Thoracic aorta (tissue), 2 donors: ENCODE measurements at places on chromosomes 2 and 18. TPM values are rescaled to one million over a fixed set of nuclear protein-coding genes. Genes with fewer than 3 reads are reported as not detected.

- H3K27me3 ChIP-seq, result no peaks in the 10 kb centered on the region
- H3K4me3 ChIP-seq, result no peak overlapping the region
- no peaks in the 10 kb centered on the region for H3K36me3 ChIP-seq
- H3K27ac ChIP-seq, result no peak overlapping the region
Measured at GRCh38 chr2:50987616-50988313, 44.2 kb downstream of the NRXN1 start.

- no peaks in the 10 kb centered on the region for H3K36me3 ChIP-seq
- no peaks in the 10 kb centered on the region for H3K4me1 ChIP-seq
- no peaks in the 10 kb centered on the region for H3K27me3 ChIP-seq
Measured at GRCh38 chr2:235171550-235172031, 219.8 kb downstream of the SH3BP4 start.

- no peaks in the 10 kb centered on the region for H3K27me3 ChIP-seq
- H3K27ac ChIP-seq, result no peak overlapping the region
- no peak overlapping the region for H3K4me3 ChIP-seq
Measured at GRCh38 chr2:29309090-29310029, 194.1 kb downstream of the CLIP4 start.

DNA sequence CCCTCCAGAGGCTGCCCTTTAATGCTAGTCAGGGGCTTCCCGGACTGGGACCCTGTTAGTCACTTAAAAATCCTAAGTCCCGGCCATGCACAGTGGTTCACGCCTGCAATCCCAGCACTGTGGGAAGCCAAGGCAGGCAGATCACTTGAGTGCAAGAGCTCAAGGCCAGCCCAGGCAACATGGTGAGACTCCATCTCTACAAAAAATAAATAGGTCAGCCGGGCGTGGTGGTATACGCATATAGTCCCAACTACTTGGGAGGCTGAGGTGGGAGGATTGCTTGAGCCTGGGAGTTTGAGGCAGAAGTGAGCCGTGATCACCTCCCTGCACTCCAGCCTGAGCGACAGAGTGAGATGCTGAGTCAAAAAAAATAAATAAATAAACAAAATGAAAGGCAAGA lies 17.2 kb upstream of the KCNG2 start:
- no peaks in the 10 kb centered on the region for H3K4me1 ChIP-seq
- H3K27ac ChIP-seq, result no peak overlapping the region
- no peaks in the 10 kb centered on the region for H3K36me3 ChIP-seq
- no peaks in the 10 kb centered on the region for H3K27me3 ChIP-seq
- H3K4me3 ChIP-seq, result no peak overlapping the region
- no peak for DNase-seq

DNA sequence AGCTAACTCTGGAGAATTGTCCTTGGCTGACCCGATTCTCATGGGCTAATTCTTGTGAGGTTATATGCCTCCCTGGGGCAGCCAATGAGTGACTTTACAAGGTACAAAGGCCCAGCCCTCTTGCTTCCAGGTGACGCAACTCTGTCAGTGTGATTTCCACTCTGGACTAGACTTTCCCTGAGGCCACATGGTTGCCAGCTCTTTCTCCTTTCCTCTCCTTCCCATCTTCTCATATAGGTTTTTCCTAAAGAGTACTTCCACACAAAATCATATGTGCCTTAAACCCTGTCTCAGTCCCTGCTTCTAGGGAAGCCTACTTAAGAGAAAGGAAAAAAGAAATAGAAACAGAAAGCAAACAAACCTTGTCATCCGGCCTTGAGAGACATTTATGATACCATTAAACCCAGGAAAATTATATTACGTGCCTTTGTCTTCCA lies 226.2 kb upstream of the ZSWIM2 start:
- H3K27ac ChIP-seq, result no peak overlapping the region
- no peaks in the 10 kb centered on the region for H3K27me3 ChIP-seq
- DNase-seq, result no peak
- no peaks in the 10 kb centered on the region for H3K36me3 ChIP-seq
- H3K4me3 ChIP-seq, result no peak overlapping the region
- H3K4me1 ChIP-seq, result no peaks in the 10 kb centered on the region

Gene CXCR1
- total RNA-seq, result 4.4 TPM

Gene CCDC138
- total RNA-seq, result 1.1 TPM
